Fibroblast of mammary gland (primary cell): ENCODE measurements at places on chromosomes 6 and 20.

GRCh38 chr20:53480913-53481312 is 112.7 kb downstream of the ZNF217 start:
- no peak for DNase-seq

DNA sequence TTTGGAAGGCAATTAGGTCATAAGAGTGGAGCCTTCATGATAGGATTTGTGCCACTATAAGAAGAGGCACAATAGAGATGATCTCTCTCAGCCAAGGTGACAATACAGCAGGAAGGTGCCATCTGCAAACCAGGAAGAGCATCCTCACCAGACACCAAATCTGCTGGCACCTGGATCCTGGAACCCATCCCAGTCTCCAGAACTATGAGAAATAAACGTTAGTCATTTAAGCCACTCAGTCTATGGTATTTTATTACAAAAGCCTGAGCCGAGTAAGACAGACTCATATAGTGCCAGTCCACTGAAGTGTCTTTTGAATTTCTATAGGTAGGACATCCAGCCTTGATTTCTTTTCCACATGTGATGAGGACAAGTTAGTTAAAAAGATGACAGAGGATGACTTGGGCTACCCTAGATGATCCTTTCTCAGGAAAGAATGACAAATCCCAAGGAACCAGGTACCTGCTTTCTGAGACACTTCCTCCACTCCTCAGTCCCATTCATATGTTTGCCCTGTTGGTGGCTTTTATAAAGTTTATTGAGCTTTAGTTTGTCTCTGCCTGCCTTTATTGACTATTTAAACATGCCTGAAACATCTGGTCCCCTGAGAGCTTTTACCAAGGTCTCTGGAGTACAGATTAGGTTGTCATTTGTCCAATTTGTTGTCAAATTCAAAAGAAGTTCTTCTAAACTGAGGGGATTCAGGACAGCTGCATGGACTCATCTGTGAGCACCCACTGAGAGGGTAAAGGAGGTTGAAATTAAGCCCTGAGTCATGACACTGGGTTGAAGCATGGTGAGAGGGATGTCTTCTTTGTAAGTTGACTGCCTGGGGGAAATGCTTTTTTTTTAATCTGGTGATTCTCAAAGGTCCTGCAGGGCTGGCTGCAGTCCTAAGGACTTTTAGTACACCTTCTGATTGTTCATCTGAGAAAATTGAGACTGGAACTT is 165.0 kb upstream of the PLCB4 start:
- DNase-seq, result peak; percentile 6

- DNase-seq, result peak; percentile 71
These were observed 30.1 kb upstream of the SH3BGRL2 start for GRCh38 chr6:79600812-79601609.

DNA sequence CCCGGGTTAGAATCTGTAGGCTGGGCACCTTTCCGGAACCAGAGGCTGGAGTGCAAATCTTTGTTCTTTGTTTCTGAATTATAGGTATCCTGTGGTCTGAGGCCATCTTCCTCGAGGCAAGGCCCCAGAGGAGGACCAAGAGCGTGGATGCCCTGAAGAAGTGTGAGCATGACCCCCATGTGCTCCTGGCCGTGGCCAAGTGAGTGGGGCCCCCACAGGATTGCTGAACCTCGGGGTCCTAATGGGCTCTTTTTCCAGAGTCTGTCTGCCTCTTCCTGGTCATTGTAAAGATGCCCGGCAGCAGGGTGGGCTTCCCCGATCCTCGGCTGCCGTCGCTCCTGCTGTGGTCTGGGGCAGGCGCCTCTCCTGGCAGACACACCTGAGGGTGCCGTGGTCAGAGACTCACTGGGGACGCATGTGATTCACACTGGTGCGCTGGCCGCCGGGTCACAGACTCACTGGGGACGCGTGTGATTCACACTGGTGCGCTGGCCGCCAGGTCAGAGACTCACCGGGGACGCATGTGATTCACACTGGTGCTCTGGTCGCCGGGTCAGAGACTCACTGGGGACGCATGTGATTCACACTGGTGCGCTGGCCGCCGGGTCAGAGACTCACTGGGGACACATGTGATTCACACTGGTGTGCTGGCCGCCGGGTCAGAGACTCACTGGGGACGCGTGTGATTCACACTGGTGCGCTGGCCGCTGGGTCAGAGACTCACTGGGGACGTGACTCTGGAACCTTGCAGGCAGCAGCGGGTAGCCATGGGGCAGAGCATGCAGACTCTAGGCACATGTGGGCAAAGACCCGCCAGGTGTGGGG is 6.5 kb upstream of the C20orf204 start:
- peak; percentile 60 for DNase-seq

- DNase-seq, result no peak
These were observed 97.7 kb downstream of the ATG5 start for GRCh38 chr6:106227612-106228507.

DNA sequence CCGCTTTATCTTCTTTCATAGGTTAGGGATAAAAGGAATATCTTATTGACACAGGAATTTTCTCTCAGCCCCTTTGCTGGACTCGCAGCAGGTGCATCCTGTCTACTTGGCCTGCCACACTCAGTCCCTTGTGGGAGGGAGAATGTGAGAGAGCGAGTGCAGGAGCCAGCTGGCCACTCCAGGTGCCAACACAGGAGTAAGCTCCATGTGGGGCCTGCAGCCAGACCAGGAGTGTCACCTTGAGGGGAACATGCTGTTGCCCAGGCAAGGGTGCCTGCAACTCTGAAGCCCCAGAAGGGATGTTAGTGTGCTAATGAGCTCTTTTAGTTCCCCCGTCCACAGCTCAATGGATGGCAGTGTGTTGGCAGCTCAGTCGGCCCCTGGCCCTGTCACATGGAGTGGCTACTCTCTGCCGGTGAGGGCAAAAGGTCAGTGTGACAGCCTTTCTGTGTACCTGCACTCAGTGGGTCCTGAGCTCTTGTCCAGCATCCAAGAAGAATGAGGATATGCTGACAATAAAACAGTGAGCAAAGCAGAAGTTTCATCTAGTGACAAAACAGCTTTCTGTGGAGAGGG is 57.1 kb downstream of the CRYBG1 start:
- DNase-seq, result no peak

- no peak for DNase-seq
These were observed 91.4 kb upstream of the NEDD9 start for GRCh38 chr6:11323666-11324452.

GRCh38 chr6:158972241-158973233 is 27.5 kb downstream of the RSPH3 start:
- DNase-seq, result peak; percentile 66

DNA sequence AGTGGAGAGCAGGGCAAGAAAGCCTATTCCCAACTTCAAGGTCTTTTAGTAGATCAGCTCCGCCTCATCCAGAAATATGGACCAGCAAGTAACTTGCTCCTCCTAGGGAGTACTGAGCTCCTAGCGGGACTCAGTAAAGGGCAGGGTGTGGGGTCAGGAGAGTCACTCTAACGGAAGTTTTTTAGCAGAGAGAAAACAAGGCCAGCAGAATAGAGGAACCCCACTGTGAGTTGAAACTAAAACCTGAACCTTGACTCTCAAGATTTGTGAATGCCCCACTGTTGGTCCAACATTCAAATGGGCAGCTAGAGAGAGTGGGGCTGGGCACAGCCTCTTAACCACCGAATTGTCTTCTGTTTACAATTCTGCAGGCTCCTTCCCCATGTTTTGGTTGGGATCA is 244.8 kb downstream of the FARS2 start:
- DNase-seq, result no peak

- no peak for DNase-seq
These were observed 446.7 kb downstream of the BMP2 start for GRCh38 chr20:7214081-7214740.

GRCh38 chr6:169415179-169415578 is 161.5 kb upstream of the THBS2 start:
- peak; percentile 29 for DNase-seq

DNA sequence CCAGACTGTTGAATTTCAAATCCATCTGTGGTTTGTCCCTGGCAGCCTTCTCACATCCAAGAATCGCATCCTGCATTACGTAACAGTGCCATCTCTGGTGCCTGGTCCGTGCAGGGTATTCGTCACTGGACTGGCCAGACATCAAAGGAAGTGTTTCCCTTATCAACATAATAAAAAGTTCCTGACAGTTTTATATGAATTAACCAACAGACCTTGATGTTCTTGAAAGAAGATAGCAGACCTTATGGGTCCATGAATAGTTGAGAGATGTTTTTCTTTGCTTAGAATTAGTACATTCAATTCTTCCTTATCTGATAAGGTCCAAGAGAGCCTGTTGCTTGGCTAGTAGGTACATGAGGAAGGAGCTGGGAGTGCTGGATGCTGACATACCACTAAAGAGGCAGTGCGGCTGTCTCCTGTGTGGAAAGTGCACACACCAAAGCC is 77.6 kb downstream of the PHACTR2 start:
- peak; percentile 35 for DNase-seq

GRCh38 chr6:17653198-17653882 is 53.2 kb downstream of the FAM8A1 start:
- DNase-seq, result no peak

DNA sequence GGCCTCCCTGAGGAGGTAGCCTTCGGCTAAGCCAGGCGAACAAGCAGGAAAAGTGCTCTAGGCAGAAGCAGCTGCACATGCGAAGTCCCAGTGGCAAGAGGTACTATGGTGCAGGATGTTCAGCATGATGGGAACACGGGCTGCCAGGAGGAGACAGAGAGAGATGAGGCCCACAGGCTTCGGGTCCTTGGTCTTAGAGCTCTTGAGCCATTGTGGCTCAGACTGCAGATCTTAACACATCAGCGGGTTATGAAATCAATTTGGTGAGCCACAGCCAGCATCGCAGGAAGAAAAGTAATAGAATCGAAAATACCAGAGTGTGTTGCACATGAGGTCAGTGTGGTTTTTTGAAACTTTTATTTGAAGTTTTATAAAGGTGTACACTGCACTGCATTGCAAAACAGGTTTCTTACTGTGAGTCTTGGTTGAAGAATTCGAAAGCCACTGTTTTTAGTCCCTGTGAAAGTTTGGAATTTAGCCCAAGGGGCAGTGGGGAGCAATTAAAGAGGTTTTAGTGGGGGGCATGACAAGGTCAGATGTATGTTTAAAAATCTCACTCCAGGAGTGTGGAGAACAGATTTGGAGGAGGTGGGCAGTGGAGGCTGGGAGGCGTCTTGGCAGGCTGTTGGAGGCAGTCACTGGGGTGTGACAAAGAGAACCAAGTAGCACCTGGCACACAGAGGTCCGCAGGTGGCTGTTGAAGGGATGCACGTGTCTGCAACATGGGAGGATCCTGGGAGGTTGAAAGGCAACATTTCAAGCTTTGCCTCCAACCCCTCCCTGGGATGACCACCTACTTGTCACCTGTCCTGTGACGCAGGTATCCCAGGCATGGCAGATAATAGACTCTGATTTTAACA is 69.3 kb downstream of the EYA2 start:
- peak; percentile 18 for DNase-seq

DNA sequence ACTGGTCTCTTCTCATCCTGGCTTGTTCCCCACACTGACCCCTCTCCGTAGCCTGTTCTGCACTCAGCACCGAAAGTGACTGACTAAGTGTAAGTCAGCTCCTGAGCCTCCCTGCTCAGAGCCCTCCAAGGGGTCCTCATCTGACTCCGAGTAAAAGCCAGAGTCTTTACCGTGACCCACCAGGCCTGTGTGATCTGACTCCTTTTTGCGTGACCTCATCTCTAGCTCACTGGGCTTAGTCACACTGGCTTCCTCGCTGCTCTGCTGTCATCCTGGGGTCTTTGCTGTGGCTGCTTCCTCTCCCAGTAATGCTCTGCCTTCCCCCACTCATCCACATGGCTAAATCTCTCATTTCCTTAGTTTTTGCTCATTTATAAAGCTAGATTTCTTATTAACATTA is 116.6 kb downstream of the PLCB4 start:
- peak; percentile 48 for DNase-seq

DNA sequence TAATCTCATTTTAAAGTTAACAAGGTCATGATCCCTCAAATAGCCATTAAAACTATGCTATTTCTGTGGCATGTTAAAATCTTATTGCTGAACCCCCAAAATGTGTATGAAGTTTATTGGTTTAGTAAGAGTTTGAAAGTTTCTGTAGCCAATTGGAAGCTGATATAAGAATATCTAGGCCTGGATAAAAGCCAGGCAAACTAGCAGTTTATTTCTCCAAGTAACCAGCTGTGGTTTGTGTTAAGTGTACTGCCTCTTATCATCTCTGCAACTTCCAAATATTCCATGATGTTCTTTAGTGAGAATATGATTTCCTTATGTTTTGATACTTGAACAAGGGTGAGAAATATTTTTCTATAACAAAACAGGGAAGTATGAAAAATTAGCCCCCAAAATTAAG is 76.7 kb downstream of the PRSS35 start:
- DNase-seq, result no peak

- no peak for DNase-seq
These were observed 188.6 kb downstream of the SYNDIG1 start for GRCh38 chr20:24657878-24658620.

GRCh38 chr6:30450909-30451841 is 38.1 kb upstream of the HLA-E start:
- DNase-seq, result peak; percentile 48

GRCh38 chr6:72643214-72643613 is 21.4 kb downstream of the KCNQ5 start:
- DNase-seq, result no peak

GRCh38 chr20:36744764-36745191 is 1.1 kb downstream of the NDRG3 start:
- peak; percentile 47 for DNase-seq
